ENCODE measurements at places on chromosomes 1 and 21.

- peak; percentile 21 for DNase-seq
Measured at GRCh38 chr1:172484252-172484651, 40.4 kb upstream of the PIGC start.

GRCh38 chr1:115794976-115795639 lies 26.6 kb upstream of the CASQ2 start:
- DNase-seq, result no peak

GRCh38 chr21:46116189-46116775 lies 18.4 kb downstream of the COL6A2 start:
- DNase-seq, result no peak

DNA sequence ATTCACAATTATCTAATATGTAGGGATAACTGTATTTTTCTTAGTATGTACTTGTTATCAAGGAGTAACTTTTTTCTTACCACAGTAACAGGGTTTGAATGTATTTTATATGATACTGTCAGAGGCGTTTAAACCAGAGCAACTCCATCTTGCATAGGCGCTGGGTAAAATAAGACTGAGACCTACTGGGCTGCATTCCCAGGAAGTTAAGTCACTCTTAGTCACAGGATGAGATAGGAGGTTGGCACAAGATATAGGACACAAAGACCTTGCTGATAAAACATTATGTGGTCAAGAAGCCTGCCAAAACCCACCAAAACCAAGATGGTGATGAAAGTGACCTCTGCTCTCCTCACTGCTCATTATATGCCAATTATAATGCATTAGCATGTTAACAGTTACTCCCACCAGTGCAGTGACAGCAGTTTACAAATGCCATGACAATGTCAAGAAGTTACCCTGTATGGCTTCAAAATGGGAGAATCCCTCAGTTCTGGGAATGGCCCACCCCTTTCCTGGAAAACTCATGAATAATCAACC lies 64.8 kb downstream of the RPE65 start:
- no peak for DNase-seq

- no peak for DNase-seq
Measured at GRCh38 chr1:49323925-49324540, 547.3 kb upstream of the BEND5 start.

GRCh38 chr1:92989936-92990583 lies 28.8 kb upstream of the DIPK1A start:
- DNase-seq, result no peak

DNA sequence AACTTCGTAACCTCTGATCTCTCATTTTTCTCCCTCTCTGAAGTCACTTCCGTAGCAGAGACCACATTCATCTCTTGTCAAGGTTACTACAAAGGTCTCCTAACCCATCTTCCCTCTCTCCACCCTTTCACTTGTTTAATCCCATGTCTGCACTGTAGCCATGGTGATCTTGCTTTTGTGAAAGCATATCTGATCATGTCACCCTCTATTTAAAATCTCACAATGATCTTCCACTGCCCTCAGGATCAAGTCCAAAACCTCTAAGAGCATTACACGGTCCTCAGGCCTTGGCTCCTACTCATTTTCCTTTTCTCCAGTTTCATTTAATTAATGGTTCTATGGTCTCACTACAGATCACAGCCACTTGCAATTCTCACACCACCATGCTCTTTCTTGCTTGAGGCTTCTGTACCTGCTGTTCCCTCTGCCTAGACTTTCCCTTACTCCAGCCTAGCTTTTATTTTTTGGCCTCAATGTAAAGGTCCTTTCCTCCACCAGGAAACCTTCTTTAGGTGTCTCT lies 12.1 kb downstream of the ARHGEF11 start:
- DNase-seq, result no peak

- peak; percentile 86 for DNase-seq
Measured at GRCh38 chr1:39183503-39184353, 20.8 kb upstream of the MACF1 start.

DNA sequence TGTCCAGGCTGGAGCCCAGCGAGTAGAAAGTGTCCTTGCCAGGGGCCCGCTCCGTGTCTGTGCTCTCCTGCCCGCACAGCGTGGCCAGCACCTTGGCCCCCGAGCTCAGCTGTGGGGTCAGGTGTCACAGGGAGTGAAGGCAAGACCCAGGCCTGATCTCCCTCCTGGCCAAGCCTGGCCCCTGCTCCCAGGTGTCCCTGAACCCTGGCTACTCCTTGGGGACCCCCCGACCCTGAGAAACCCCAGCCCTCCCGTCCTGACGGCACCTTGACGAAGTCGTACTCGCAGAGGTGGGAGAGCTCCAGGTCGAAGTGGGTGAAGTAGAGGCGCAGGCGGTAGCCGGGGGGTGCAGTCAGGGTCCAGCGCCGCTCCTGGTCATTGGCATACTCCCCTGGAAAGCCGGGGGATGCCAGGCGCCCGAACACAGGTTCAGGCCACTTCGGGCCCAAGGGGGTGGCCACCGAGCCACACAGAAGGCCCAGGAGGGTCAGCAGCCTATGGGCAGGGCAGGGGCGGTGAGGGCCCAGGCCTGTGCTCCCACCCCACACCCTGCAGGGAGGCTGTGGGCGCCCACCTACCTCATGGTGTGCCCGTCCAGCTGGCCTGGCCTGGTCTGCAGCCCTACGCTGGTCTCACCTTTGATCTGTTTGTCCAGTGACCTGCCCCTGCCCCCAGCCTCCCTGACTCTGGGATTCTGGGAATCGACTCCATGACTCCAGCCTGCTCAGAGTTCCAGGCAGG lies at the start of gene MASP2:
Gene MASP2, minus strand, starts transcription at position 615 of the 741 bp plus-strand sequence. Its CDS starts 32 bp downstream, at position 583.
- no peak for DNase-seq

DNA sequence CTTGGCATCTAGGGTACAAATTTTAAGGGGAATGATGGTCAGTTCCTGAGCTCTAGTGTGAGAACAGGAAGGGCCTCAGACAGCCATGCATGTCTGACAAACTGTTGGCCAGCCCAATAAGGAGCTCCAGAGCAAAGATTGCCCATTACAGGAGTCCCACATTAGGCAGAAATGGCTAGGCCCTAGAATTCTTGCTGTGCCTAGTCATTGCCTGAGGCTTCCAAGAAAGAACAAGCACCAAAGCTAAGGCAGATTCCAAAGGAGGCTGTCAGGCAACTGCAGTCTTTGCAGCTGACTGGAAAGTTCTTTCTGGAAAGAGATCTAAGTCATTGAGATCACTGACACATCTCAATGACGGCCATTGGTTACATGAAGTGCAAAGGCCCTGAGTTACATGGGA lies 3.9 kb upstream of the STIL start:
- no peak for DNase-seq

DNA sequence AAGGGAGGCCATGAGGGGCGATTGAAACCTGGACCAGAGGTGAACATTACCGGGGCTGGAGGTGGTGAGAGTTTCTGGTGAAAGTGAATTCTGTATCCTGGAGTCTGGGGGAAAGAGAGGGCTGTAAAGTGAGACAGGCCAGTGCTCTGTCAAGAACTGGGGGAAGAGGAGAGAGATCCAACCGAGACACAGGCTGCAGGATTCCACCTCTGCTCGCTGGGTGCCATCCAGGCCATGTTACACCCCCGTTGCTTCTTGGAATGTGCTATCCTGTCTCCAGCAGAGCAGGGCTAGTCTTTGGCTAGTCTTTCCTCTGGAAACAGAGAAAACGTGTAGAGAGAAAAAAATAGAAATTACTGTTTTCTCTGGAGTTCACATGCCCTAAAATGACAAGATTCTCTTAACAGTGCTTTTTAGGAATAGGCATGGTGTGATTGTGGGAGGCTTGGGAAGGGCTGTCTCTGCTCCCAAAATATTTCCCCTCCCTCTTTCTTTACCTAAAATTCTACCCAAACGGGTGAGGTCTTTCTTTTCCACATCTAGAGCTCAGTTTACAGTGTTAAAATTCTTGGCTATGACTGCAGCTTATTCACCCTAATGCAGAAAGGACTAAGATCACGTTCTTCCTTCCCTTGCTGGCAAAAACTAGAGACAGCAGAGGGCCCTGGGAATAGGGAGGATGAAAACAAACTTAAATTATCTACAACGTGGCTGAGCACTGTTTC lies 16.5 kb upstream of the OVAAL start:
- no peak for DNase-seq

- DNase-seq, result no peak
Measured at GRCh38 chr1:67708606-67709005, 23.6 kb downstream of the GADD45A start.

DNA sequence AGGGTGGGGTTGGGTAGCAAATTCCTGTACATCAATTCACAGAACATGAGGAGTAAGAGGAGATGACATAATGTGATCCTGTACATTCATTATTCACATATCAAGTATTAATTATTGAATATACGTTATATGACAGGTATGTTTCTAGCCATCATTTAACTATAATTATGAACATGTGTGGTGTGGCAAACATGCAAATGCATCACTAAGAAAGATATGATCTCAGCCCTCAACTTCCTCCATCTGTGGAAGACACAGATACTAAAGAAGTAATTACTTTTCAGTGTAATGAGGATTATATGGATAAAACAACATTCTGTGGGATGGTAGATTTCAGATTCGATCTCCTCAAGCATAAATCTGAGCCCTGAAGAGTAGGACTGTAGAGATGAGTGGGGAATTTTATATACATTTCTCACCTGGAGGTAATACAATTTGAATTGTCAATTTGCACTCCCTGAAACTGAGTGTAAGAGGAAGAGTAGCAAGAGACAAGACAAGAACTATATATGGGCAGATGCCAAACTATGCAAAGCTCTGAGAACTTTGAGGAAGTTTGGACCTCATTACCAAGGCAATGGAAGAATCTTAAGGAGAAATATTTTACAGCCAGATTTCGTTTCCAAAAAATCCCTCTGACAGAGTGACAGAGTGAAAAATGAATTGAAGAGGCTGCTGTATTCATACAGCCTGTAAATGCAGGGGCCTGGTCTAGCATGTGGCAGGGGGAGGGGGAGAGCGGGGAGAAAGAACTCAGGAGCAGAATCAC lies 275.5 kb downstream of the TPR start:
- no peak for DNase-seq

Measured in Caco-2 (cell line).